ENCODE measurements at places on chromosomes 2 and 18.

GRCh38 chr2:140063356-140063755 is 1283.2 kb upstream of the NXPH2 start:
- no peak overlapping the region for H3K27ac ChIP-seq
- no peak for DNase-seq
- no peaks in the 10 kb centered on the region for H3K27me3 ChIP-seq
- no peaks in the 10 kb centered on the region for H3K36me3 ChIP-seq
- no peak overlapping the region for H3K4me3 ChIP-seq
- no peaks in the 10 kb centered on the region for H3K4me1 ChIP-seq

DNA sequence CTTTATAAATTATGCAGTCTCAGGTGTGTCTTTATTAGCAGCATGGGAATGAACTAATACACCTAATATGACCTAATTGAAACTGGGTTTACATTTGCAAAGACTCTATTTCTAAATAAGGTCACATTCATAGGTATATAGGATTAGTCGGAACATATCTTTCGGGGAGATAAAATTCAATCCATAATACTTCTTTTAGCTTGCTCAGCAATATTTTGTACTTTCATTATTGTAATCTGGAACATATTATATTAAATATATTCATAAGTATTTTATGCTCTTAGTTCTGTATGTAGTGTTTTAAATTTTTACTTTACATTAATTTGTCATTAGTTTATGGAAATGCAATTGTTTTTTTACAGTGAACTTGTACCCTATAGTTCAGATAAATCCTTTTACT is 927.7 kb downstream of the CCDC85A start:
- H3K27me3 ChIP-seq, result no peaks in the 10 kb centered on the region
- no peak overlapping the region for H3K4me3 ChIP-seq
- no peak for DNase-seq
- no peak overlapping the region for H3K27ac ChIP-seq
- H3K36me3 ChIP-seq, result no peaks in the 10 kb centered on the region
- no peaks in the 10 kb centered on the region for H3K4me1 ChIP-seq

- no peaks in the 10 kb centered on the region for H3K4me1 ChIP-seq
- no peaks in the 10 kb centered on the region for H3K27me3 ChIP-seq
- no peak for DNase-seq
- no peak overlapping the region for H3K4me3 ChIP-seq
Observed at GRCh38 chr2:143371616-143372015, 242.4 kb downstream of the ARHGAP15 start.

DNA sequence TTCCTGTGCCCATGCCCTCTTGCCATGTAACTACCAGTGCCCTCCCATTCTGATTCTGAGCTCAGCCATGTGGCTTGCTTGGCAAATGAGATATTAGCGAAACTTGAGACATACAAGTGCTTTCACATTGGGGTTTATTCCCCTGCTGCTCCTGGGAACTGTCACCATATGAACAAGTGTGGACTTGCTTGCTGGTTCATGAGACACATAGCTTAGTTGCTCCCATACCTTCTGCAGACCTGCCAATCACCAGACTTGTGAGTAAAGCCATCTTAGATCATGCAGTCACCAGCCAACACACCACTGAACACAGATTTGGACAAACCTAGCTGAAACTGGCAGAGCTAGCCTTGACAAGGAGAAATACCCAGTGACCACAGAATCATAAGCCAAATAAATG is 155.1 kb downstream of the SS18 start:
- H3K27ac ChIP-seq, result no peak overlapping the region
- H3K36me3 ChIP-seq, result no peaks in the 10 kb centered on the region
- DNase-seq, result no peak
- no peaks in the 10 kb centered on the region for H3K4me1 ChIP-seq
- no peak overlapping the region for H3K4me3 ChIP-seq
